Camera-type eye (tissue), 1 donor: ENCODE measurements at places on chromosomes 6 and 20. TPM values are rescaled to one million over a fixed set of nuclear protein-coding genes. Genes with fewer than 3 reads are reported as not detected.

Gene OLIG3
- not detected for total RNA-seq

Gene ERVFRD-1
- total RNA-seq = not detected

Gene AGER
- 2.6 TPM for total RNA-seq

Gene LRP11
- 39.4 TPM for total RNA-seq

Gene WFDC10B
- not detected for total RNA-seq

Gene MOCS1
- total RNA-seq = 20.8 TPM
